ENCODE measurements at places on chromosomes 3 and 15.

GRCh38 chr3:165196577-165197480 lies 645 bp upstream of the SLITRK3 start:
- DNase-seq = no peak

DNA sequence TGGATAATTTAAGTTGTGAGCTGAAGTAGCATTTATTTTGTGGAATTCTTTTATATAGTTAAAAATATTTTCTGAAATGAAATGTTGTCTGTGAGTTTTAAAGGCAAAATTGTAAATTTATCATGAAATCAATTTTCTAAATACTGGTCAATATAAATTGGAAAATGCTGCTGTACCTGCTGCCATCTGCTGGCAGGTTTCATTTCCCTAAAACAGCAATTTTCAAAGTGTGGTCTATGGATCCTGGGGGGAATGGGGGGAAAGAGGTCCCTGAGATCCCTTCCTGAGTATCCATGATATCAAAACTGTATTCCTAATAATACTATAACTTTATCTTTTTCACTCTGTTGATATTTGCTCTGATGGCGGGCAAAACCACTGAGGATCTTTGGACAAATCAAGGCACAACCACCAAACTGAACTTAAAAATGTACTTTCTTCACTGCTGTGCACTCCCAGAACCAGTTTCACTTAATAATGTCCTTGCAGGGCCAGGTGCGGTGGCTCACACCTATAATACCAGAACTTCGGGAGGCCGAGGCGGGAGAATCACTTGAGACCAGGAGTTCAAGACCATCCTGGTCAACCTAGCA lies 17.2 kb upstream of the CCR4 start:
- DNase-seq = no peak

DNA sequence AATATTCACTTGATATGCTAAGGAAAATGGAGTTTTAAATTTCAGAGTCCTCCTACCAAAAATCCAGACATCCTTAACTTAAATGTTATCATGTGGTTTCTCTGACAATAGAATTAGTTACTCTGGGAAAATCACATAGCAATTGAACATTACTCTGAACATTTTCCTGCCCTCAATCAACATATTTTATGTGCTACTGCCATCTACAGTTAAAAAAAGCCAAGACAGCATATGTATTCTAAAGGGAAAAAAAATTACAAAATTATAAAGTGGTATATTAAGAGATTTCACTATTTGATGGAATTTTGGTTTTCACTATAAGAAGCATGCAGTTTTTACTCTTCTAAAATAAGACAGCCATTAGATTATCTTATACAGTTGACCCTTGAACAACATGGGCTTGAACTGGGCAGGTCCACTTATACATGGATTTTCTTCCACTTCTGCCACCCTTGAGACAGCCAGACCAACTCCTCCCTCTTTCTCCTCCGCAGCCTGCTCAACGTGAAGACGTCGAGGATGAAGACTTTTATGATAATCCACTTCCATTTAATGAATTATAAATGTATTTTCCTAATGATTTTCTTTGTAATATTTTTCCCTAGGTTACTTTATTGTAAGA lies 122.3 kb downstream of the ATP1B3 start:
- DNase-seq = no peak

- DNase-seq = no peak
These were observed 36.6 kb downstream of the CCDC66 start for GRCh38 chr3:56593455-56594158.

- DNase-seq = no peak
These were observed 138.8 kb downstream of the PDZRN3 start for GRCh38 chr3:73485877-73486330.

DNA sequence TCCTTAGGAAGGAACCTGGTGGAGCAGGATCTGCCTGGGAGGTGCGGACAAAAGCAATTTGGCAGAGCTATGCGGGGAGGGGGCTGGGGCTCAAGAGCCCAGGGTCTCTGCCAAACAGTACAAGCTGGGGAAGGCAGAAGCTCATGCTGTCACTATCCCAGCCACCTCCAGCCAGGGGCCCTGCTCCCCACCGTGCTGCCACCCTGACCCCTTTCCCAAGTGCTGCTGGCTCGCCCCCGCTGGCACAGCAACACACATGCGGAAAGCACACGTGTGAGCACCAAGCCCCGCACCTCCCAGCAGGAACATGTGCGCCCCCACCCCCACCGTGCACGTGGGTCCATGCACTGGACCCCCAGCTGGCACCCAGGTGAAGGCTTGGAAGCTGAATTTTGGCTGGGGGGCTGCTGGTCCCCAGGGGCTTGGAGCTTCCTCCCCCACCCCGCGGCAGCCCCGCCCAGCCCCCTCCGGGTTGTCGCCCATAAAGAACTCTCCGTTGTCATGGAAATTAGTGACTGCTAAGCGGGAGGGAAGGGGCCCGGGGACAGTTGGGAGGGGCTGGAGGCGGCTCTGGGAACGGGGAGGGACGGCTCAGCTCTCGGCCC lies 742 bp downstream of the CAMKV start:
- no peak for DNase-seq

- no peak for DNase-seq
These were observed 33.4 kb downstream of the POC1A start for GRCh38 chr3:52120556-52121463.

DNA sequence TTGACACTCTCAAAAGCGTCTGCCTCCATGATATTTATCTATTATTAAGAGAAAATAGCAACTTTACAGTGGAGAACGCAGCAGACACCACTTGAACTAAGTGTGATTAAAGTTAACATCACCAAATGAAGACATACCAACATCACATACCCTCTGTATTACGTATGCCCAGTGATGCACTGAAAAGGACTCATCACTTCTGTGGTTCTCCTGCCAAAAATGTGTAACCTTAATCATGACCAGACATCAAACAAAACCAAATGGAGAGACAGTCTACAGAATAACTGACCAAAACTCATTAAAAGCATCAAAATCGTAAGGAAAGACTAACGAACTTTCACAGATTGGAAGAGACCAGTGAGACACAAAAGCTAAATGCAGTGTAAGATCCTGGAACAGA lies 103.2 kb downstream of the PPP2R3A start:
- no peak for DNase-seq

- DNase-seq = no peak
These were observed 100.0 kb downstream of the THBS1 start for GRCh38 chr15:39680868-39681267.

- no peak for DNase-seq
These were observed 10.6 kb upstream of the TM4SF1 start for GRCh38 chr3:149388001-149388440.

DNA sequence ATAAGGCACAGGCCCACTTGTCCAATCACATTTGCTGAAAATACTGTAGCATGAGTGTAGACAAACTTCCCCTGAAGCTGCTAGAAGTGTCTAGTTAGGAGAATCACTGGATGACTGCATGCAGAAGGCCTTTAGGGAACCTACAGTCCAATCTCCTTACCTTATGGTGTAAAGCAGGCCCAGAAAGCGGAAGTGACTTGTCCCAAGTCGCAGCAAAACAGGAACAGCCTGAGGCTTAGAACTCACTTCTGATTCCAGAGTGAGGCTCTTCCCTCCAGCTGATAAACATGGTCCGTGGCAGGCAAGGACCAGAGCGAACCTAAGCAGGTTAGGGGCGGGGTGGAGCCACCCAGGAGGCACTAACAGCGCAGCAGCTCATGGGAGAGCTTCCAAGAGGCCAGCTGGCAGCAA lies 2.5 kb downstream of the GRAMD2A start:
- DNase-seq = no peak

DNA sequence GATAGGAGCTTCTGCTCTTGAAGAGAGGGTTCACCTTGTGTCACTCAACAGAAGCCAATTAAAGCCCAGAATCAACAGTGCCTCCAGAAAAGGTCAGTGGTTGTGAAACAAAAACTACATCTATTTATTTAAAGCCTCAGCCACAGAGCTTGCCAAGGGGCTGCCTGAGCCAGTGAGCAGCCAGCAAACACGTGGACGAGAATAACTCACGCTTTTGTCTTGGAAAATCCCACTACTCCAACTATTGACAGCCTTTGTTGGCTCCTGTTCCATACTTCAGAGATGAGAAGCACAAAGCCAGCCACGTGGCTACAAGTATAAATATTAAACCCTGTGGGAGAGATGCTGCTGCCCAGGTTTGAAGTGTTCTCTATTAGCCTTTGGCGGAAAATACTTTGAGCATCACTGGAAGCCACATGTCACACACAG lies 10.3 kb downstream of the GPR156 start:
- no peak for DNase-seq

DNA sequence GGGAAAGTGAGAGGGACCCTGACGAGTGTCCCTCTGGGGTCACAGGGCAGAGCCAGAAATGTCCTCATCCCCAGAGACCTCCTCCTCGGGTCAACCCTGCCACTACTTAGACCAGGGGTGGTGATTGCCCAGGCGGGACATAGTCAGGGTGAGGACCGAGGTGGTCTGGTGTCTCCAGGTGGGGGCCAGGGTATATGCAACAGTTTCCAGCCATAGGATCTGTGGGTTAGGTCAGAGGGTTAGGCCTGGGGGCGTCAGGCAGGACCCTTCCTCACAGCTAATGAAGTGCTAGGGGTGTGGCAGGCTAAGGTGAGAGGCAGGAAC lies 22.3 kb upstream of the FBLN2 start:
- no peak for DNase-seq

DNA sequence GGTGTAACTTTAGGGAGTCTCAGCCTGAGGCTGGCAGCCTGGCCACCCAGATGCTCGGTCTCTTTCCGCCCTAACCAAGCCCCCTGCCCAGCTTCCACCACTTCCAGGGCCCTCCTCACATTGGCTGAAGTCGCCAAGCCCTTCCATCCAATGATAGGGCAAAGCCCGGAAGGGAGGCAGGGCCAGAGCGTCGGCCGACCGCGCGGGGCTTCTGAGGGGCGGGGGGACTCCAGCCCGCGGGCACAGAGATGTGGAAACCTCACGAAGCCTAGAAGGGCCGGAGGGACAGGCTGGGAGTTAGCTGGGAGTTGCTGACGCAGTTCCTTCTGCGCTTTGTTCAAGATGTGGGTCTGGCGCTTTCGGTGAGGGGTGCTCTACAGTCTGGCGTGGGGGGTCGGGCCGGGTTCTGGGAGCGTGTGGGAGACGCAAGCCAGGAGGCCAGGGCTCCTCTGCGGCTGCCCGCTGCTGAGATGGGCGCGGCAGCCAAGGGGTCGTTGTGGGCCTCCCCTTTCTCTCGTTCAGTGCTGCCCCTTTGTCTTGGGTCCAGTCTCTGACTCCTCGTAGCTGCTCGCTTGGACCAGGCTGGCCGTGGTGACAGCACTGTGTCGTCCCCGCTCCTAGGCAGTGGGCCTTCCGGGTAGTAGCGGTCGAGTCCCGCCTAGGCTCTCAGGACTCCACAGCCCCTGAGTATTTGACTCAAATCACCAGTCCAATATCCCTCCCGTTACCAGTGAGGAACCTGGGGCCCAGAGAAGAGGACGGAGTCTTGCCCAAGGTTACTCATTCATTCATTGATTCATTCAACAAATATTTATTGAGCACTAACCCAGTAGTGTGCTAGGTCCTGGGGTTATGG lies at the start of gene ZNF660:
TSS of gene ZNF660 (plus strand) at position 319 of the 856 bp plus-strand sequence. CDS start 9,230 bp downstream, outside the sequence.
- no peak for DNase-seq

DNA sequence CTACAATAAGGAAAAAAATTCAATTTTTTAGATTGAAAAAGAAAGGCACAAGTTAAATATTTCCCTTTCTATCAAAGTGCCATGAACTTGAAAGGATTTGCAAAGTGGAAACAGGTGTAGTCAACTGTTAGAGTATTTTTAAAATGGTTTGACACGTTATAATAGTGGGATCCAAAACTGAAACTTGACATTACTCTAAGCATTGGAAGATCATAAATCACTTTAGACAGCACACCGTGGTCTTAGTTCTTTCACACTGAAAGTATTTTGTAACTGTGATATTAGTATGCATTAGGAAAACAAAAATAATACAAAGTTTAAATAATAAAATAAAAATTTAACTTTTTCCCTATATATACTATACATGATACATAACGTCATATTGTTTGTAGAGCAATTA lies 933.1 kb downstream of the EPHA3 start:
- no peak for DNase-seq

DNA sequence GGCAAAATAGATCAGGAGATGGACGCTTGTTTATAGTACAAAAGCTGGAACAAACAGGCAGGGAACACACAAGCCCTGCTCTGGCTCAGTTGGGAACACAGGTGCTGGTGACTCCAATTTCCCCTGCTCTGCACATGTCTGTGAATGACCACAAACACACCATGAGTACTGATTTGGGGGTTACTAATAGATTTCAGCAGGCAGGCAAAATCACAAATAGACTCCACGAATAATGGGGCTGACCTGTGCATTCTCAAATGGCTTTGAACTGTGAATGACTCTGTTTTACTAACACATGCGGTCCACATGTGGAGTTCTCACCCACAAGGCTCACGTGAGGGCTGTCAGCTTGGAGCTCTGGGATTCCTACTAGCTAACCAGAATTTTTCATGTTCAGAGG lies 3.9 kb downstream of the RTP3 start:
- DNase-seq = no peak

DNA sequence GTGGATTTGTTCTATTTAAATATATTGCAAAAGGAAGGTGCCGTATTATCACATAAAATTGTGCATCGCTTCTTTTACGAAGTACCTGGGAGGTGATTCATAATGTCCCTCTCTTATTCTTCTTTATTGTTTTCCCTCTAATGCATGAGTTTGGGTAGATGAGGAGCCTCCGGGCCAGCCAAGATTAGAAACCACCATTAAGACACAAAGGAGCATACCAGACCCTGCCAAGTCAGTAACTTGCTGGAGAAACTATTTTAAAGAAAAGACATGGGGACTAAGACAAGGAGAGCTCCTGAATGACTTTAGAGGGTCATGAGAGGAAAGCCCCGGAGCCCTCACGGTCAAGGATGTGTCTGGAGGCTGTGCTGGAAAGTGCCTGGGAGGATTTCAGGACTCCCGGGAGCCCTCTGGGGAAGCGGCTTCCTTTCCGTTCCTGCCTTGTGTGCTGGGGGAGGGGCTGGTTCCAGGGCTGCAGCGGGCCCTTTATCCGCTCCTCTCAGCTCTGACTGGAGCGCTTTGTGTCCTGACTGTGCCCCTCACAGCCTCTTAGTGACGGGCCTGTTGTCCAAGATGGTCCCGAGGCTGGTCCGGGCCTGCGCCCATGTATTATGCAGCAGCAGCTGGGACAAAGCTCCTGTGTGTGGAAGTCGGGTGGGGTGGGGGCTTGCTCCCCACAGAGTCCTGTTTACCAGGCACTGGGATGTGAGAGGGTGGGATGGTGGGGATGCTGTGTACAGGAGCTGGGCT lies 35.7 kb downstream of the CORO2B start:
- DNase-seq = no peak

DNA sequence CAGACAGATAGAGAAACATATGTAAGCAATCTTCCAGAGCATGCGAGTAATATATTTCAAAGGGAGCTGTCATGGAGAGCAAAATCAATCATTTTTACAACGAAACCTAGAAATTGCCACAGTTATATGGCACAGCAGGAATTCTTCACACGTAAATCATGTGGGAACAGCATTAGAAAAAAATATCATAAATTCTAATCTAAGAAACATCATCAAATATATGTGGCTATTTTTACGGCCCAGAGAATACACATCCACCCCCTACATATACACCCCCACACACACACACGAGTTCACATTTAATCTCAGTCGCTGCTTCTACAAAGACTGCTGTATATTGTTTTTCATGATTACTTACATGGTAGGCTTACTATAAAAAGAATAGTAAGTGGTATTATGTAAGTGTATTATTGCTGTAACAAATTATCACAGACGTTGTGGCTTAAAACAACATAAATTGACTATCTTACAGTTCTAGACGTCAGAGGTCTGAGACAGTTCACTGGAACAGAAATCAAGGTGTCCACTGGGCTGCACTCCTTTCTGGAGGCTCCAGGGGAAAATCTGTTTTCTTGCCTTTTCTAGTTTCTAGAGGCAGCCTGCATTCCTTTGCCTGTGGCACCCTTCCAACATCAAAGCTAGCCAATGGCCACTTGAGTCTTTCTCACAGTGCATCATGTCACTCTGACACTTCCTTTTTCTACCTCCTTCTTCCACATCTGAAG lies 363.3 kb downstream of the ULK4 start:
- DNase-seq = no peak

All from stimulated activated CD4-positive, alpha-beta T cell treated with anti-CD3 and anti-CD28 coated beads, Interleukin-1b, Interleukin-23, amount 100 ng/mL, for 1 hour (primary cell).